ENCODE measurements at places on chromosomes 2 and 18. TPM values are rescaled to one million over a fixed set of nuclear protein-coding genes. Genes with fewer than 3 reads are reported as not detected.

DNA sequence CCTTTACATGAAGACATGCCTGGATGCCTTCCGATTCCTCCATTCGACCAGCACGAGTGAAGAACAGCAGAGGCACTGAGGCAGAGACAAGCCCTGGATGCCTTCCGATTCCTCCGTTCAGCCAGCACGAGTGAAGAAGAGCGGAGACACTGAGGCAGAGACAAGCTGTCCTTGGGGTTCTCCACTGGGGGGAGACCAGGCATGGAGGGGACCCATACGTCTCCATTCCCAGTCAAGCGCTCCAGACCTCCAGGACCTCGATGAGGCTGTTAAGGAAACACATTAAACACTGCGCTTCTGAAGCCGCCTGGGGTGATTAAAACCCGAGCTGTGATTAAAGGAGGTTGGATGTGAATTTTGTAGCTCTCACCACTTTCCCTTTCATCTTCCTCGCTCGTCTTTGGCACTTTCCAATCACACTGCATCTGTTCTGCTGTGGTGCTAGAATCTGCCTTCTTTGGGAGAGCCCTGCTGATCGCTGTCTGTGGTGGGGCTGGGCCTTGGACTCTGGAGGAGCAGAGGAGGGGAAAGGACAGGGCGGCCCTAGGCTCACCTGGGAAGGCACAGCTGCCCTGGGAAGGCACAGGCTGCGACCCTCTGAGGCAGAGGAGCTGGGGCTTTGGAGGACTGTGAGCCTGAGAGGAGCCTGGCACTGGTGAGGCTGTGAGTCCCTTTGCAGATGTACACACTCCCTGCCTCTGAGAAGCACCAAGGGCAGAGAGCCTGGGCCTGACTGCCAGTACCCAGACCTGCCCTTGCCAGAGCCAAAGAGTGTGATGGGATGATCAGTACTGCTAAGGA, 463.1 kb upstream of the HS6ST1 start:
- no peak overlapping the region for H3K27ac ChIP-seq
- peak; percentile 53 for DNase-seq
- no peaks in the 10 kb centered on the region for H3K36me3 ChIP-seq
- no peak overlapping the region for H3K4me3 ChIP-seq
- H3K27me3 ChIP-seq = no peaks in the 10 kb centered on the region
- no peaks in the 10 kb centered on the region for H3K4me1 ChIP-seq

DNA sequence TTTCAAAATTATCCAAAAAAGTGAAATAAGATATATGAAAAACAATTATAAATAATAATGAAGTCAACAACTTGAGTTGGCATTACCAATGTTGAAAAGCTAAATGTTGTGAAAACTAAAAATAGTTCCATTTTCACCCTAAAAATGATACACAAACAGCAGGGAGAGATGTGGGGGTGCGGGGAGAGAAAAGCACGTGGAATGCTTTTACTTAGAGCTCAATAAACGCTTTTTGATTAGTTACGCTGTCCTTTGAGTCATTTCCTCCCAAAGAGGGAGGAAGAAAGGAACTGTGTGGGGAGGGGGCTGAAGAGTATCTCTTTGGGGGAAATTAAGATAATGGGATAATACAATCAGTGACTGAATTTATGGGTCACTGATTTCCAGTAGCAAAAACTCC, 29.2 kb downstream of the ZNF521 start:
- peaks cover 11% of the 10 kb centered on the region for H3K4me1 ChIP-seq
- H3K27me3 ChIP-seq = no peaks in the 10 kb centered on the region
- H3K27ac ChIP-seq = no peak overlapping the region
- no peaks in the 10 kb centered on the region for H3K36me3 ChIP-seq
- no peak for DNase-seq

DNA sequence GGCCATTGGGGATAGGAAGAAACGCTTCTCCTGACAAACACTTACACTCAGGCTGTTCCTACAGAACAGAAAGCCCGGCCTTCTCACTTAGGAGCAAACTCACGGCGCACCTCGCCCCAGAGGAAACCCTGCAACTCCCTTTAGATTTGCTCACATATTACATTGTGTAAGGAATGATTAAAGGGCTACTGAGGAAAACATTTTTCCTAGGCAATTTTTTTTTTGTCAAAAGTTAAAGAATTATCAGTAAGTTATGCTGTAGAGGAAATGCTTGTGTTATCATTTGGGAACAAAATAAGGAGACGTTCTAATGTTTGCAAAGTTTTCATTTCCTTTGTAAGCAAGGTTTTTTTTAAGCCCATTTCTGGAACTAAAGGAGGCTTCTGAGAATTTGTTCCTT, 264.1 kb downstream of the HDAC4 start:
- peaks cover 72% of the 10 kb centered on the region for H3K36me3 ChIP-seq
- no peak overlapping the region for H3K27ac ChIP-seq
- H3K4me3 ChIP-seq = no peak overlapping the region
- no peaks in the 10 kb centered on the region for H3K4me1 ChIP-seq
- DNase-seq = no peak

DNA sequence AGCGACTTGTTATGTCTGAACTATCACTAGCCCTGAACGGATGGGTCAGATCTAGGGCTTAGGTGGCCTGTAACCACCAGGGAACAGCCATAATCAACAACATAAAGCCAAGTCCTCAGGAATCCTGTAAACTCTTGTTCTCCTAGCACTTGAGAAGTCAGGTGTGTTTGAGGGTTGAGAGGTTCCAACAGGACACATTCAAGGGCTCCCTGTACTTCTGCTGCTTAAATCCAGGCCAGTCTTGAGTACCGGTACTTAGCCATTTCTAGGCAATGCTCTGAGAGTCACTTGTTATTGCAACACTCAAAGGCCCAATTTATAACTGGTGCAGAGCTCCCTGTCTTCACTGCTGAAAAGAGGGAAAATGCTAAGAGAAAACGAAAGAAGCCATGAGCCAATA, 21.6 kb upstream of the SLC40A1 start:
- no peaks in the 10 kb centered on the region for H3K36me3 ChIP-seq
- H3K4me3 ChIP-seq = no peak overlapping the region
- no peak for DNase-seq
- no peaks in the 10 kb centered on the region for H3K27me3 ChIP-seq
- no peaks in the 10 kb centered on the region for H3K4me1 ChIP-seq

ALPI gene
- not detected for total RNA-seq

- H3K27ac ChIP-seq = peak overlapping the region; percentile 84
- peaks cover 14% of the 10 kb centered on the region for H3K4me1 ChIP-seq
- DNase-seq = no peak
- peak overlapping the region; percentile 78 for H3K4me3 ChIP-seq
Measured at GRCh38 chr2:70552501-70553333, 909 bp downstream of the TGFA start.

PEX13 gene
- 26.9 TPM for total RNA-seq

- no peak overlapping the region for H3K27ac ChIP-seq
- H3K4me1 ChIP-seq = no peaks in the 10 kb centered on the region
- H3K36me3 ChIP-seq = no peaks in the 10 kb centered on the region
- H3K4me3 ChIP-seq = no peak overlapping the region
Measured at GRCh38 chr18:44541781-44542180, 138.9 kb upstream of the SETBP1 start.

GPR75 gene
- 2.5 TPM for total RNA-seq

GRCh38 chr2:50693285-50693684, 338.6 kb downstream of the NRXN1 start:
- no peaks in the 10 kb centered on the region for H3K27me3 ChIP-seq
- no peaks in the 10 kb centered on the region for H3K36me3 ChIP-seq
- DNase-seq = no peak
- no peak overlapping the region for H3K4me3 ChIP-seq
- H3K27ac ChIP-seq = no peak overlapping the region

POMC gene
- total RNA-seq = 3.3 TPM

DNA sequence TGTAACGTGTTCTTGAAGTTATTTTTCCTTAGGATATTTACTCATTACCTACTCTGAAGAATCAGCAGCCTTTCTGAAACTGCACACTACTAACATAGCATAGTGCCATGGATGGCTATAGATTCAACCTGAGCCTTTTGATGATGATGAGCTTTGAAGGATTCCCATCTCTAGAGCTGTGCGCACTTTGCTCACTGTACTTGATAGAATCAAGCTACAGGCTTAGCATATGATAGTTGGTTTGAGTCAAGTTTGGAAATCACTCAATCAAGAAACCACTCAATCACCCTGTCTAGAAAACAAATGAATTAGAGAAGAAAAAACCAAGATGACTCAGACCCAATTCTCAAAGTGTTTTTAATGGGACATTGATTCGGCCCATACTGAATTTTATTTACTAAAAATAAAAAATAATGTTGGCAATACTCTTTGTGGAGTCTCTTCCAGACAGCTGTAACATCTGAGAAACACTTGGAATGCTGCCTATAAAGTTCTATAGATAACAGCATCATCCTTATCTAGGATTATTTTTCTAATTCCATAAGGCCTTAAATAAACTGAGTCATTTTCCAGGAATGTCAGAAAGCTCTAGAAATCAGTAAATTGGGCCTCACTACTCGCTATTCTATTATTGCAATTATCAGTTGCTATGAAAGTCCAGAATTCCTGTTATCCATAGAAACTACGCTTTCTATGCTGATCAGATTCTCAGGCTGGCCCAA, 259.0 kb upstream of the ERBB4 start:
- H3K27me3 ChIP-seq = no peaks in the 10 kb centered on the region
- DNase-seq = no peak
- H3K4me1 ChIP-seq = no peaks in the 10 kb centered on the region
- H3K27ac ChIP-seq = no peak overlapping the region
- H3K36me3 ChIP-seq = no peaks in the 10 kb centered on the region
- no peak overlapping the region for H3K4me3 ChIP-seq

- H3K4me1 ChIP-seq = no peaks in the 10 kb centered on the region
- no peaks in the 10 kb centered on the region for H3K27me3 ChIP-seq
- no peak overlapping the region for H3K4me3 ChIP-seq
- DNase-seq = no peak
- H3K27ac ChIP-seq = no peak overlapping the region
Measured at GRCh38 chr2:161370981-161371380, 45.1 kb upstream of the TBR1 start.

DNA sequence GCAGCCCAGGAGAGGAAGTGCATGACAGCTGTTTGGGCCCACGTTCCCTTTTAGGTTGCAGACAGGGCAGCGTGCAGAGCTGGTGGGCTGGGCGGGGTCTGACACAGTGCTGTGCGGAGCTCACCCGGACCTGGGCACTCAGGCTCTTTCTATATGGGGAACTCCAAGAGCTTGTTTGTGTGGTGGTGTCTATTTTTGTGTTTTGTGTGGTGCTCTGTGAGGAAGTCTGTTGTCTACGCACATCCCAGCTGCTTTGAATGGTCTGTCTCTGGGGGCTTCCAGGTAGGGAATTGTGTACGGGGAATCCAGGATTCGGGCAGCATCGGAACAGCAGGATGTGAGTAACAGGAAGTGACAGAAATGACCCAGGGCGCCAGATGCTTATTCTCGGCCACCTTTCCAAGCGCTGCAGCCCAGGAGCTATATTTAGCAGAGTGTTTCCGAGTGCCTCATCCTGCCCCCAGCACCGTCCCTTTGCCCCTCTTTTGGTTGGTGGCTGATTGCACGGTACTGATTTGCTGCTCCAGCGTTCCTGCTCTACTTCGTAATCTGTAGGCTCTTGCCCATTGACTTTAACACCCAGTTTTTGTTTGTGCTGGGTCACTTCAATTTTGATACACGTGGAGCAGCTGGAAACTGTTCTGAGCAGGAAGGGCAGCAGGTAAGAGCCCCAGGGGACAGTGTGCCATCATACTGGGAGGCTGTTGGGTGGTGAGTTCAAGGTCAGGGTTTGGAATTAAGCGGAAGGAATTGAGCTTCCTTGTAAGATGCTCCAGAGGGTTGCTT, 64.7 kb downstream of the DGKD start:
- no peaks in the 10 kb centered on the region for H3K27me3 ChIP-seq
- peak overlapping the region; percentile 21 for H3K4me3 ChIP-seq
- H3K4me1 ChIP-seq = peaks cover 46% of the 10 kb centered on the region
- peak overlapping the region; percentile 55 for H3K27ac ChIP-seq
- no peaks in the 10 kb centered on the region for H3K36me3 ChIP-seq

- no peak overlapping the region for H3K27ac ChIP-seq
- no peaks in the 10 kb centered on the region for H3K36me3 ChIP-seq
- no peaks in the 10 kb centered on the region for H3K27me3 ChIP-seq
- H3K4me3 ChIP-seq = no peak overlapping the region
- H3K4me1 ChIP-seq = no peaks in the 10 kb centered on the region
Measured at GRCh38 chr2:3173031-3173430, 204.6 kb downstream of the EIPR1 start.

DNA sequence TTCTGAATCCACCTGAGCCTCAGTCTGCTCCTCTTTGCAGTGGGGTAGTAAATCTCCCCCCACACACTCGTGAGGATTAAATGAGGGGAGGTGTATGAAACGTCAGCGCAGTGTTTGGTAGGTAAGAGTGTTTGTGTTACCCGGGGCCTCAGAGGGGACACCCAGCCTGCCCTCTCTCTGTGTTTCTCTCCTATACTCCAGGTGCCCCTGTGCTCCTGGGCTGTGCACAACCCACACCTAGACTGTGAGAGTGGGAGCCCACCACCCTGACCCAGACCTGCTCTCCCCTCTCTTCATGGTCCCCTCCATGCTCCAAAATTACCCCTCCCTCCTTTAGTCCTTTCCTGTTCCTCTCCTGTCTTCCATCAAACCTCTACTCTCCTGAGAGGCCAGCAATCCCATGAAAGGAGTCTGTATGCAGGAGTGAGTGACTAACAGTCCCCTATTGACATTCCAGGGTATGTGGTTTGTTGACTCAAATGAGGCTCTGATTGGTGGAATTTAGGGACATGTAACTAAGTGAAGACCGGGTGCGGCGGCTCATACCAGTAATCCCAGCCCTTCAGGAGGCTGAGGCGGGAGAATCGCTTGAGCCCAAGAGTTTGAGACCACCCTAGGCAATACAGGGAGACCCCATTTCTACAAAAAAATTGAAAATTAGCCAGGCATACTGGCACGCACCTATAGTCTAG, 10.4 kb downstream of the CIB4 start:
- peak; percentile 32 for DNase-seq
- no peak overlapping the region for H3K27ac ChIP-seq
- H3K4me3 ChIP-seq = no peak overlapping the region
- no peaks in the 10 kb centered on the region for H3K36me3 ChIP-seq

- H3K27me3 ChIP-seq = no peaks in the 10 kb centered on the region
- H3K4me1 ChIP-seq = peaks cover 66% of the 10 kb centered on the region
- no peak for DNase-seq
- H3K4me3 ChIP-seq = no peak overlapping the region
- H3K27ac ChIP-seq = peak overlapping the region; percentile 45
Measured at GRCh38 chr2:62217421-62217820, 21.5 kb downstream of the B3GNT2 start.

ANKRD30BL gene
- not detected for total RNA-seq

G6PC2 gene
- not detected for total RNA-seq

- no peak for DNase-seq
- H3K4me1 ChIP-seq = no peaks in the 10 kb centered on the region
- H3K36me3 ChIP-seq = no peaks in the 10 kb centered on the region
- H3K27ac ChIP-seq = no peak overlapping the region
Measured at GRCh38 chr2:148926981-148927401, 52.0 kb downstream of the KIF5C start.

GRCh38 chr2:36277146-36277808, 78.3 kb upstream of the CRIM1 start:
- H3K36me3 ChIP-seq = no peaks in the 10 kb centered on the region
- H3K4me3 ChIP-seq = no peak overlapping the region
- no peaks in the 10 kb centered on the region for H3K27me3 ChIP-seq
- H3K4me1 ChIP-seq = no peaks in the 10 kb centered on the region

PASK gene
- 15.7 TPM for total RNA-seq

CFAP210 gene
- not detected for total RNA-seq

All from upper lobe of right lung (tissue), 1 donor.